ENCODE measurements at places on chromosomes 7 and 10.

GRCh38 chr10:127872871-127873600, 19.7 kb downstream of the CLRN3 start:
- DNase-seq: no peak

DNA sequence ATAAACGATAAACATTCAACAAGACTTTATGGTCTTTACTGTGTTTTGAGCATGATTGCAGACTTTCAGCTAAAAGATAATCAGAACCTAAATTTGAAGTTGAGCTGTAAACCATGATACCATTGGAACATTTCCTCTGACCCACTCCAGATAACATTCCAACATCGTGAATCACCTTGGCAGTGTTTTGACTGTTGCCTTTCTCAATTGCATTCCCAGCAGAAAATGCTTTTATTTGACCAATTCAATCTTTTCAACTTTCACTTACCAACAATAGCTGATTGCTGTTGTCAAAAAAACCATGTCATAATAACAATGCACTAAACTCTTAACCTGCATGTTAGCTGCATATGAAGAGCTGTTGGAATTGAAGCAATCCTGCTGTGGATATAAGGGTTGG, 165.5 kb downstream of the MDFIC start:
- DNase-seq: no peak

- no peak for DNase-seq
These were observed 67.5 kb downstream of the NT5C2 start for GRCh38 chr10:103125323-103126267.

GRCh38 chr7:134085311-134085710, 41.8 kb upstream of the LRGUK start:
- no peak for DNase-seq

DNA sequence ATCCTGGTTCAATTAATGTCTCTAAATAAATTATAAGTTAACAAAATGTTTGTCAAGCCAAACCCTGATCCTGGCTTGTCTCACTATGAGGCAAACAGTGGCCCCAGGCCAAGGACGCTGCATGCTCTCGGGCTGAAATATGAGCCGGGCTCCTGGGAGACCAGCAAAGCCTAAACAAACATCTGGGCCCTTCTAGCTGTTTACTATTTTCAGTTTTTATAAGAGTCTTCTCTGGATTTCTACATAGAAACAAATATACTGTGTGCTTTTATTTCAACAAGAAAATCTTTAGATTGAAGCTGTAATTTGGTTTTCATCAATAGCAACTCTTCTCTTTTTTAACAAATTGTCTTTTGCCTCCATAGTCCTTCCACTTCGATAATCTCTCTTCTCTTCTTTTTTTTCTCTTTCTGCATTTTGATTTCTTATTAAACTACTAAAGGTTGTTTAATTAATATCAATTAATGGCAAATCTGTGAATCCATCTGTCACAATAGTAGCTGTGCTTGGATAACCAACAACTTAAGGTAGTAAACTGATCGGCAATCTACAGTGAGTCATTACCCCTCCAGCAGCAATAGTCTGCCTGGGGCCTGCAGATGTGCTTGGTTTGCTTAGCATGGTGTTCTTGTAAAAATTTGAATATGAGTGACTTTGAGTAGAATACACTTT, 83.3 kb upstream of the DNAJC1 start:
- peak; percentile 28 for DNase-seq

- no peak for DNase-seq
These were observed 40.7 kb downstream of the TARP start for GRCh38 chr7:38232502-38233366.

DNA sequence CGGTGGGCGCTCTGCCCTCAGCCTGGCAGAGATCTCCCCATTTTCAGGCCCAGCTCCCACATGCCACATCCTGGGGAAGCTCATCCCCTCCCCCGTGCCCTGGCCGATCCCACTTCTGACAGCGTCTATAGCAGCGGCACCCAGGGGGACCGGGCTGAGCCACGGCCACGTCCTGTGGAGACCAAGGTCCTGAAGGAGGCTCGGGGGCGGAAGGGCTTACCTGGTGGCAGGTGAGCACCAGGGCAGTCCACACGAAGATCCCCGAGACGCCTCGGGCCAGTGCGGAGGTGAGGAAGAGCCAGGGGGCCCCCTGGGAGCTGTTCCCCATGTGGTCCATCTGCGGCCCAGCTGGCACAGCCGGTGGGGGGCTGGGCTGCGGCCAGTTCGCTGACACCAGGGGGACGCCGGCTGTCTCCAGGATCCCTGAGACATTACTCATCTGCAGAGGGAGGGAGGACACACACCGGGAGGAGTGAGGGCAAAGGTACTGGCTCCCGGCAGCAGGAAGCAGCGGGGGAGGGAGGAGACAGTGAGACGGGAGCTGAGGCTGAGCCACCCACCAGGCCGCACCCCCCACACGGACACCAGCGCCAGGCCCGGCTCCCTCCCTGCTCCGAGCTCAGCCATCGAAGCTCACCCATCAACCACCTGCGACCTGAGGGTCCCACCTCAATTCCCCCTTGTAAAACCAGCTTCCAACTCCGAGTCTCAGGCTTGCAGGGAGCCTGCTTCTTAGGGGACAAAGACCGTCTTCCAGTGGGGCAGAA, 776 bp downstream of the TMEM184A start:
- peak; percentile 65 for DNase-seq

GRCh38 chr10:58797356-58797755, 284.7 kb downstream of the BICC1 start:
- no peak for DNase-seq

DNA sequence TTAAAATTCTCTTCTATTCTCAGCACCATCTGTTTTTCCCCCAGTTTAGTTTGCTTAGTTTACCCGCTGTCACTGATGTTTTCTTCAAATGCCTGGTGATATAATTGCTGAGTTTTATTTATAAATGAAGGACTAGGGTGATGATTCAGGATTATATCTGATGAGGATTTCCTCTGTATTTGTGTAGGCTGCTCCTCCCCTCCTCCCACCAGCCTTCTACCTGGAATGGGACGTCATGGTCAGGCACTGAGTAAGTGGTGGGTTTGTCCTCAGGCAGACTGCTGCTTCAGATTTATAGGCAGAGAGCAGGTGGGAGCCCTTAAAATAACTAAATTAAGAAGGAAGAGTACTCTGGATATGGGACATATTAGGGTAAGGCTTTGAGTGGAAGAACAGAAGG, 35.8 kb downstream of the PALS2 start:
- no peak for DNase-seq

DNA sequence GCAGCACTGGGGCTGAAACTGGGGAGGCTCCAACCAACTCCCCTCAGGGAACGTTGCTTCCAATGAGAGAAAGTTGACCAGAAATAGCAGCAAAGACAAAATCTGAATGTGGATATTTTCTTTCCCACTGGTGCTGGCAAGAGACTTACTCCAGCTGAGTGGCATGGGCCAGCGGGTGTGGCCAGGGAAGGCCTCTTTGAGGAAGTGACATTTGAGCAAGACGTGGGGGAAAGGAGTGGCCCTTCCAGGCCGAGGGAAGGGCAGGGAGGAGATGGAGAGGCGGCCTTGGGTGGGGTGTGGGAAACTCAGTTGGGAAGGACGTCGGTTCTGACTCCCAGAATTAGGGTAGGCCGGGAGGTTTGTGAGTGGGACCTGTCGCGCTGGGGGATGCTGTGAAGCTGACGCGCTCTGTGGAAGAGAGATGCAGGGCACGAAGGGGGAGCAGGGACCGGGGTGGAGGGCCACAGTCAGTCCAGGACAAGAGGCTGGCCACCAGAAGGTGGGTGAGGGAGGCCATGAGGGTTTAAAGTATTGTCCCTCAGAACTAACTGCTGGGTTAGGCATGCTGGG, 96.7 kb upstream of the IKZF1 start:
- DNase-seq: no peak

DNA sequence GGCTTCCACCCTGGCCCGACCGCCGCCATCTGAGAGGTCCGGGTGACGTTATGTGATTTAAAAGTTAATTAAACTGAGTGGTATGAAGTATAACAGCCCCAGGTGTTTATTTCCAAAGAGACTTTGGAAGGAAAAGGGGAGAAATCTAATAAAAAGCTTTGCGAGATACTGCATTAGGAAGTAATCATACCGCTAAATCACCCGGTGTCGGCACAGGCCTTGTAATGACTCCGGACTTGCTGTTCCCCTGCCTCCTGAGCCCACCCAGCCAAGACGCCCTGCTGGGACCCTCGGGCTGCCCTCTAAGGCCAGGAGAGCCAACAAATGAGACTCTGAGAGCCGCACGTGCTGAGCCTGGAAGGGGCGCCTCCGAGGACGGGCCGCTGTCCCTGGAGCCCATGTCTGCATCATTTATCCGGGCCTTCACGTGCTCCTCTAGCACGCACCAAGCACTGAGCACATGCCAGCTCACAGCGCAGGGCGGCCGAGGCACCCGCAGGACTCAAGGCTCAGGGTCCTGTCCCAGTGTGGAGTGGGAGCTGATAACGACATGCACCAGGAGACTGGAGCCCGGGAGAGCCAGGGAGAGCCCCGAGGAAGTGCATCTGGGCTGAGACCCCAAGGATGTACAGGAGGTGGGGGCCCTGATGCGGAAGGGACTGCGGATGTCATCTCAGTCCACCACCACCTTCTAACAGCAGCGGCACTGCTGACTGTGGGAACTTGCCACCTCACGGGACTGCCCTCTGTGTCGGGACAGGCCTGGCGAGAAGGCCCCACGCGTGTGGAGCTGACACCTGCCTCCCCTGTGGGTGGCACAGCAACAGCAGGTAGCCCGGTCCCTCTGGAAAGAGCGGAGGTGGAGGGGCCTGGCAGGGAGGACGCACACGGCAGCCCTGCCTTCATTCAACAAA, 182.7 kb downstream of the ELFN1 start:
- no peak for DNase-seq

DNA sequence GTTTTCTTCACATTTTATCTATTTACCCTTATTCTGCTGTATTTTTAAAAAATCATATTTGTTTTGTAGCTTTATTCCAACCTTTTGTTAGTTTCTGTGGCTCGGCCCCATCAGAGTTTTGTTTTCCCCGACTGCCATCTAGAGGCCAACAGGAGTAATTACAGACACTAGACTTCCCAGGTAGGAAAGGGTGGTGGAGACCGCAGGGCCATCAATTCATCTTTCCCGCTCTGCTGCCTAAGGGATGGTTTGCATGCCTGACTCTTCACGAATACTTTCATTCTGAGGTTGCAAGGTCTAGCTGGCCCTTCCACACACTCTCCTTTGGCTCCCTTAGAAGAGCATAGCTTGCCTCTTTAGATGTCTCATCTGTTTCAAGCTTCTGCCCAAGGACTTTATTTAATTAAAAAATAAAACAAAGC, 38.3 kb downstream of the LYZL2 start:
- no peak for DNase-seq

DNA sequence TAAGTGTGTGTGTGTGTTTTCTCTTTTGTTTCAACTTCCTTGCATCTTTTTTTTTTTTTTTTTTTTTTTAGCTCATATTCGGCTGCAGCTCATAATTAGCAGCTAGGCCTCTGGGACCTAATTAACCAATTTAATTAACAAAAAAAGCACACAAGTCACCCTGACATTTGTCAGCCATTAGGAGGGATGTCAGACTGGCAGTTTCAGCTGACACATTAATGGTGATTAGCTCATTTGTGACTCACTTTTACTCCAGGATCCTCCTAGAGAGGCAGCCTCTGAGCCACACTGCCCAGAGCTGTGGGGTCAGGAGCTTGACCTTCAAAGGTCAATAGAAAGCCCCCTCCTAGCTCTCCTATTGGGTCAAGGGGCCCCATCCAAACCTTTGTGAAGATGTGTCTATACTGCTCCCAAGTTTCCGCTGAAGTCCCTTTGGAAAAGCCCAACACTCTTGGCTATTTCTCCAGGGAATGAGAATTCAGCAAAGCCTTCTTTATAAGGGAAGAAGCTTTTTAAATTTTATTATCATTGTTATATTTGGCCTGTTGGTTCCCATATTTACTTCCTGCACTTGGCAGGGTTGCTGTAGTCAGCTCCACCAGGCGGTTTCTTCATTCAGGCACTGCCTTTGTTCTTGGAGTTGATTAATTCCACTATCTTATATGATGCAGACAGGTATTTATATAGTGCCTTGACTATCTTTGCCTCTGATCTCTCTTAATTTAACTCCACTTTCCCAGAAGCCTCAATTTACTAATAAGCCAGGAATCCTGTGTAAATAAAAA, 109.5 kb upstream of the HABP2 start:
- DNase-seq: no peak

DNA sequence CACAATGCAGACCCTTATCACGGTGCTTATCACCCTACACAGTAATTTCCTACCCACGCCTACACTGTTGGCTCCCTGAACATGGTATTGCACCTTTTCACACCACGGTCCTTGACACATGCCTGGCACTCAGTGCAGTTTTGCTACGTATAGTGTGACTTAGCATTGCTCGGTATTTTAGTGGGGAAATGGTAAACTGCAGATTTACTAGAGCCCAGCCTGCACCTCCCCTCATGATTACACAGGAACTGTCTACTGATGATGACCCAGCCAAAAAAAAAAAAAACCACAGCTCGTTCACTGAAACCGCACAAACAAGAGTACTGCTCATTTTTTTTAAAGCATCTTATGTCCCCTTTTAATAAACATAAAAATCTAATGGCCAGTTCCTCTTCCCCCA, 124.2 kb upstream of the ZNF746 start:
- DNase-seq: no peak

- no peak for DNase-seq
These were observed 42.1 kb downstream of the PPP1R9A start for GRCh38 chr7:94949532-94949931.

GRCh38 chr10:128695931-128696330, 569.7 kb upstream of the MKI67 start:
- DNase-seq: no peak

DNA sequence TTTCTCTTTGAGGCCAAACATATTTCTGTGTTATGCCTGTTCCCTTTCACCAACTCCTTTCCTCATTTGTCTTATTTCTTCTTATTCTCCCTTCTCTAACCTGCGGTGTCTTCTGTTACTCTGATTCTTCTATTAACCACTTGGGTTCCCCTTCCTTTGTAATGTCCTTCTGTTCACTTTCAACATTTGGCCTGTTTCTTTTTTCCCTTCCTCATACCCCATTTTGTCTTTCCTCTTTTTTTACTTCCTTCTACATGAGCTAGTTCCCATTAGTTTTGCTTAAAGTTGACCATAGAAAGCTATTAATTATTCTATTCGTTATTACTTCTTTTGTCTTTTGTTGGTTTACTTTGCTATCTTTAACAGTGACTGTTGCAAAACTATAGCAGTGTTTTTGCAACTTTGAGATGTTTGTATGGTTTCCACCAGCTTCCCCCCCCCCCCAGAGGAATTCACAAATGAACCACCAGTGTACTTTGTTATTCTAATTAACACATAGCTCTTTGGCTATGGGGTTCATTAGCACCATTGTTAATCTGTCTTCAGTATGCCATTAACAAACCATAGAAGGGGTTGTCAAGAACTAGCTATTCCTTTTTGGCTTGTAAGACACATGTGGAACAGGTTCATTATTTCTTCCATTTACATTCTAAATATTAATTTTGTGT, 2.9 kb downstream of the LRGUK start:
- DNase-seq: no peak

DNA sequence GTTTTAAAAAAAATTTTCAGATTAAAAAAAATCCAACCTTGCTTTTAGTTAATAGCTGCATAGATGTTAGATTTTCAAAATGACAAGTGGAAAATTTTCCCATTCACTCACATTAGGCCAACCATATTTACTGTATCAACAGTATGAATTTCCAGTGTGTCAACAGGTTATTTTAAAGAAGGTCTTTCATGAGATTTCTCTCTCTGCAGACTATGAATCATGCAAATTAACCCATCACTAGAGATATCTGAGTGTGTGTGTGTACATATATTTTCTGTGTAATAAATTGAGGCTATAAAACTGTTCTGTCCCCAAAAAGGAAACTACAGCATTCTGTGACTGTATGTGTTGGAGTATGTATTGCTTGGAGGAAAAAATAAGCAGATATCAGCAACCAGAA, 305.6 kb downstream of the ARL4A start:
- DNase-seq: no peak

GRCh38 chr10:18619016-18619415, 32.4 kb downstream of the NSUN6 start:
- no peak for DNase-seq

Measured in BJ (cell line).